Cardiac ventricle fibroblast (primary cell): ENCODE measurements at places on chromosomes 4 and X. TPM values are rescaled to one million over a fixed set of nuclear protein-coding genes. Genes with fewer than 3 reads are reported as not detected.

The ZRSR2 gene
- 2.6 TPM in 2 replicates for total RNA-seq

The DUSP9 gene
- 0.12 TPM in 1 of 2 replicates, not detected in the other for total RNA-seq

The AFP gene
- 0.29 and 0.75 TPM in 2 replicates for total RNA-seq

The MGAT4D gene
- total RNA-seq = not detected in 2 replicates

The TLR8 gene
- not detected in 2 replicates for total RNA-seq

The KLF8 gene
- total RNA-seq = 2.2 and 2.4 TPM in 2 replicates
